ENCODE measurements at places on chromosomes 7 and 10. TPM values are rescaled to one million over a fixed set of nuclear protein-coding genes. Genes with fewer than 3 reads are reported as not detected.

GRCh38 chr7:96026010-96026409 is 253.7 kb downstream of the DYNC1I1 start:
- no peak for DNase-seq
- H3K27ac ChIP-seq, result no peak overlapping the region
- no peaks in the 10 kb centered on the region for H3K36me3 ChIP-seq
- no peak overlapping the region for H3K4me3 ChIP-seq

GRCh38 chr10:129839285-129840195 is 124.5 kb downstream of the EBF3 start:
- DNase-seq, result no peak
- no peaks in the 10 kb centered on the region for H3K27me3 ChIP-seq
- H3K4me3 ChIP-seq, result no peak overlapping the region
- no peaks in the 10 kb centered on the region for H3K36me3 ChIP-seq
- no peak overlapping the region for H3K27ac ChIP-seq
- no peaks in the 10 kb centered on the region for H3K4me1 ChIP-seq

- peak overlapping the region; percentile 13 for H3K27ac ChIP-seq
- DNase-seq, result no peak
- H3K36me3 ChIP-seq, result peaks cover 23% of the 10 kb centered on the region
- H3K27me3 ChIP-seq, result no peaks in the 10 kb centered on the region
These were observed 3.0 kb upstream of the DDIT4 start for GRCh38 chr10:72270607-72271281.

DNA sequence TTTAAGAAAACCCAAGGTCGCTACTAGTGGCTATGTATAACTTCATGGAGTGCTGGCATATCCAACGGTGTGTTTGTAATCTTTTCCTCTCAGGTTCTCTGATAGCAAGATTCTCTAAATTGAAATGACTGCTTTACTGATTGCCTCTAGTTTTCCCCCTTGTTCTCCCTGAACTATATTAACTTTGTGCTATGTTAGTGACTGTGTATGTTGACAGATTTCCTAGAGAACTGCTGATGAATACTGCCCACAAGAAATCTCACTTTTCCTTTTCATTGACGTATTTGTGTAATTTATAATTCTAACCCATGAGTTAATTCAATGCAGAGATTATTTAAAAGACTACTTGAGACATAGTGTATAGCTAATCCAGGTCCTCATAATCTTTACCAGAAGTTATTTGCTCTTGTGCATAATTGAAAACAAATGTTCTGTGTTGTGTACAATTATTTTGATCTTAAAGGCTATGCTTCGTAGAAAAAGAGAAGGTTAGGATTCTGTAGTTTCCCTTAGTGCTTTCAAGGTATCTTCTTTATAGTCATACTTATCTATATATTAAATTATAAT is 70.6 kb upstream of the GLCCI1 start:
- DNase-seq, result no peak
- peaks cover 3% of the 10 kb centered on the region for H3K36me3 ChIP-seq
- no peaks in the 10 kb centered on the region for H3K27me3 ChIP-seq
- H3K4me3 ChIP-seq, result no peak overlapping the region
- H3K4me1 ChIP-seq, result peaks cover 6% of the 10 kb centered on the region
- no peak overlapping the region for H3K27ac ChIP-seq

DNA sequence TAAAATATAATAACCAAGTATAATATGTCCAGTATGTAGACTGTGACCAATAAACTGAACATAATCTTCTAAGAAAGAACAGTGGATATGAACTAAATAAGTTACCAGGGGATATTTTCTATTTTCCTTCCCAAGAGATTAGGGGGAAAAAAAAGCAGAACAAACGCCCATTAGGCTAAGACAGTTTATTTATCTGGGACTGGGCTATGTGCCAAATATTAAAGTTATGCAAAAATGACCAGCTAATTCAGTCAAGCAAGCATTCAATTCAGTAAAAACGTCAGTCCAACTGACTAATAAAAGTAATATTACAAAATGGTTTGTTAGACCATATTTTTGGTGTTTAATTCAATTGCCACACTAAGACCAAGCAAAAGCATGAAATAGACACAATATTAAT is 122.2 kb downstream of the TSPAN12 start:
- no peaks in the 10 kb centered on the region for H3K4me1 ChIP-seq
- no peak for DNase-seq
- no peaks in the 10 kb centered on the region for H3K36me3 ChIP-seq
- no peak overlapping the region for H3K27ac ChIP-seq
- H3K4me3 ChIP-seq, result no peak overlapping the region

GRCh38 chr10:48574817-48575380 is 30.0 kb downstream of the ARHGAP22 start:
- H3K36me3 ChIP-seq, result no peaks in the 10 kb centered on the region
- H3K4me1 ChIP-seq, result no peaks in the 10 kb centered on the region
- H3K4me3 ChIP-seq, result no peak overlapping the region

- H3K27me3 ChIP-seq, result no peaks in the 10 kb centered on the region
- H3K36me3 ChIP-seq, result no peaks in the 10 kb centered on the region
- H3K4me1 ChIP-seq, result no peaks in the 10 kb centered on the region
- H3K4me3 ChIP-seq, result no peak overlapping the region
These were observed 468.6 kb upstream of the SEMA3A start for GRCh38 chr7:84663224-84663623.

NUTM2E gene
- not detected for total RNA-seq

OSBPL3 gene
- 98.3 TPM for total RNA-seq

Measured in activated CD8-positive, alpha-beta memory T cell treated with anti-CD3 and anti-CD28 coated beads, Interleukin-2, amount 10 ng/mL, durations not matched to agents 7 days and 5 days (primary cell).